ENCODE measurements at places on chromosomes 4 and X. TPM values are rescaled to one million over a fixed set of nuclear protein-coding genes. Genes with fewer than 3 reads are reported as not detected.

GRCh38 chr4:92524131-92524530, 220.4 kb downstream of the GRID2 start:
- H3K36me3 ChIP-seq: no peaks in the 10 kb centered on the region
- H3K4me1 ChIP-seq: no peaks in the 10 kb centered on the region
- no peak overlapping the region for H3K27ac ChIP-seq
- no peak overlapping the region for H3K4me3 ChIP-seq
- H3K27me3 ChIP-seq: no peaks in the 10 kb centered on the region

GRCh38 chr4:137559801-137560200, 27.5 kb upstream of the PCDH18 start:
- H3K4me3 ChIP-seq: no peak overlapping the region
- no peak overlapping the region for H3K27ac ChIP-seq
- H3K4me1 ChIP-seq: no peaks in the 10 kb centered on the region
- no peaks in the 10 kb centered on the region for H3K36me3 ChIP-seq
- no peaks in the 10 kb centered on the region for H3K27me3 ChIP-seq
- DNase-seq: no peak

DNA sequence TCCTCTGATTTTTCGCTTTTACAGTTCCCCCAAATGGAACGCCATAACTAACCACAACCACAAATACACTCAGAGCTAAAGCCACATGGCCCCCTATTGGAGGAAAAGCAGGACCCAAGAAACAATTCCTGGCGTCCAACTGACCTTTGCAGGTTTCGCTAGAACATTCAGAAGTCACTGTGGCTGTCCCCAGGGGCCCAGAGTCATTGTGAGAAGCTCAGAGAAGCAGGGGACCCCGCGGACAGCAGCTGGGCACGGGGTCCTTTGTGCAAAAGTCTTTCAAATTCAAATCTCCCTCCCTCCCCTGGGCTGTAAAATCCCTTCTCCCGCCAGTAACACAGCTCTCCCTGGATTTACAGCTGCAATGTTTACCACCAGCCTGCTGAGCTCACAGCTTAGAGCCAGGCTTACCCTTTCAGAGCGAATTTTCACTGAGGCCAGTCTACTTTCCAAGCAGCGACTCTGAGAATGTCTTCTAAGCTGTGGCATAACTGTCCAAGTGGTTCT, 214.8 kb downstream of the CRLF2 start:
- H3K27ac ChIP-seq: no peak overlapping the region
- H3K27me3 ChIP-seq: no peaks in the 10 kb centered on the region
- no peaks in the 10 kb centered on the region for H3K4me1 ChIP-seq
- H3K36me3 ChIP-seq: no peaks in the 10 kb centered on the region

GRCh38 chr4:17027495-17027894, 129.1 kb upstream of the LDB2 start:
- H3K4me1 ChIP-seq: no peaks in the 10 kb centered on the region
- H3K27ac ChIP-seq: no peak overlapping the region
- H3K36me3 ChIP-seq: no peaks in the 10 kb centered on the region
- no peak for DNase-seq
- no peaks in the 10 kb centered on the region for H3K27me3 ChIP-seq
- no peak overlapping the region for H3K4me3 ChIP-seq

- H3K4me1 ChIP-seq: no peaks in the 10 kb centered on the region
- no peaks in the 10 kb centered on the region for H3K36me3 ChIP-seq
- no peak for DNase-seq
Observed at GRCh38 chrX:73916931-73917667, 354.1 kb downstream of the CHIC1 start.

DNA sequence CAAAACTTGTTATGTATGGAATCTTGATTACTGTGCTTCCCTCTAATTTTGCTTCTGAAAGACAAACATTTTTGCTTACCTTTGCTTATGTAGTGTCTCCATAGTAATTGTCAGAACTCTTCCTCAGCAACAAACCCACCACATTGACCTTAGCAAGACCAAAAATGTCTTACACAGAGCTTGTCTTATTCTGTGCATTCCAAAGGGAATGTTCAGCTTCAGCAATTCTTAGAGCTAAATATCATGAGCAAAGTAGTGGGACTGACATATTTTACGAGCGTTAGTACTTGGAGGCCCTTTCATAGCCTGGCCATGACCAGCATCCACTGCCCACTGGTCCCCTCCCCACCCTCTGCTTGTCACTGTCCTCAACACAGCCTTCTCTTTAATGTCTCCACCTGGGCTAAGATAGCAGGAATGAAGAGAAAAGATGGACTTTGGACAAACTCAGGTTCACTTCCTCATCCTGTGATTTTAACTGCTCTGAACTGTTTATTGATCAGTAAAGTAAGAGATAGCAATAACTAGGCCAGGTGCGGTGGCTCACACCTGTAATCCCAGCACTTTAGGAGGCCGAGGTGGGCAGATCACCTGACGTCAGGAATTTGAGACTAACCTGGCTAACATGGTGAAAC, 15.5 kb upstream of the SH3D19 start:
- H3K4me1 ChIP-seq: no peaks in the 10 kb centered on the region
- no peaks in the 10 kb centered on the region for H3K36me3 ChIP-seq
- H3K27me3 ChIP-seq: no peaks in the 10 kb centered on the region
- H3K27ac ChIP-seq: no peak overlapping the region
- no peak for DNase-seq

The CTAG1A gene
- total RNA-seq: not detected

- no peaks in the 10 kb centered on the region for H3K36me3 ChIP-seq
- no peaks in the 10 kb centered on the region for H3K27me3 ChIP-seq
- no peak overlapping the region for H3K27ac ChIP-seq
- H3K4me3 ChIP-seq: no peak overlapping the region
- no peak for DNase-seq
Observed at GRCh38 chr4:166153548-166153947, 280.5 kb downstream of the TLL1 start.

- no peak overlapping the region for H3K27ac ChIP-seq
- H3K36me3 ChIP-seq: no peaks in the 10 kb centered on the region
- H3K4me1 ChIP-seq: no peaks in the 10 kb centered on the region
Observed at GRCh38 chr4:131337936-131338335, 1811.2 kb upstream of the PCDH10 start.

The CT45A5 gene
- total RNA-seq: not detected

DNA sequence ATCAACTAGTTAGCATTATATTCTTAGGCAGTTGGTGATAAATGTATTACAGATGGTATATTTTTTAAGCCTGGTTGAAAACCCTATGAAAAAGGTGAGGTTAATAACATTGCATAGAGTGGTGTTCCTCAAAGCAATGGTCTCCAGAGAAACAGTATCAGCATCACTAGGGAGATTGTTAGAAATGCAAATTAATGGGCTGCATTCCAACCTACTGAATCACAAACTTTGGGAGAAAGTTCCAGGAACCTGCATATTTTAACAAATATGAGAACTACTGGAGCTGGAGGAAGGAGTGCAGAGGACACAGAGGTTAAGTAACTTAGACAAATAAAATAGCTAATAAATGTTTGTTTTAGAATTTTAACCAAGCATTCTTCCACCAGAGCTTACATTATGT, 166.9 kb upstream of the PCDH10 start:
- DNase-seq: no peak
- H3K4me3 ChIP-seq: no peak overlapping the region
- H3K36me3 ChIP-seq: no peaks in the 10 kb centered on the region
- H3K4me1 ChIP-seq: no peaks in the 10 kb centered on the region
- no peak overlapping the region for H3K27ac ChIP-seq

- H3K36me3 ChIP-seq: no peaks in the 10 kb centered on the region
- H3K4me1 ChIP-seq: no peaks in the 10 kb centered on the region
- H3K27me3 ChIP-seq: no peaks in the 10 kb centered on the region
- no peak for DNase-seq
Observed at GRCh38 chr4:52592287-52592686, 66.8 kb downstream of the USP46 start.
